Stimulated activated CD8-positive, alpha-beta memory T cell treated with anti-CD3 and anti-CD28 coated beads, Interleukin-2, amount 100 ng/mL, for 1 hour (primary cell): ENCODE measurements at places on chromosomes 13 and 19.

DNA sequence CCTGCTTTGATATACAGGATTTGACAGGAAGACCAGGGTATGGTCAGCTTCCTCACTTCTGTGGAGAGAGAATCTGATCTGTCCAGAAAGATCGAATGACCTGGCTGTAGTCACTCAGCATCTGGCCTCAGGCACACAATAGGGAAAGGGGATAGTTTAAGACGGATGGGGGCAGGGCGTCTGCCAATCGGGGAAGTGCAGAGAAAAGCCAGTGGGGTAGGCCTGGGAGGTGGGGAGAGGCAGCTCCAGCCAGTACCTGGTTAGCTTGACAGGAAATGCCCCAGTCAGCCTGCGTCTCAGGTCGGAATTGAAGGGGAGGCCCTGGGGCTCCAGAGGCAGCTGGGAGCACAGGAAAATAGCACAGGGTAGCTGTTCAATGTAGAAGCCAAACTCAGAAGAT lies 12.4 kb downstream of the ZNF444 start:
- no peak for DNase-seq

GRCh38 chr13:108948251-108948671 lies 318.9 kb downstream of the MYO16 start:
- no peak for DNase-seq

DNA sequence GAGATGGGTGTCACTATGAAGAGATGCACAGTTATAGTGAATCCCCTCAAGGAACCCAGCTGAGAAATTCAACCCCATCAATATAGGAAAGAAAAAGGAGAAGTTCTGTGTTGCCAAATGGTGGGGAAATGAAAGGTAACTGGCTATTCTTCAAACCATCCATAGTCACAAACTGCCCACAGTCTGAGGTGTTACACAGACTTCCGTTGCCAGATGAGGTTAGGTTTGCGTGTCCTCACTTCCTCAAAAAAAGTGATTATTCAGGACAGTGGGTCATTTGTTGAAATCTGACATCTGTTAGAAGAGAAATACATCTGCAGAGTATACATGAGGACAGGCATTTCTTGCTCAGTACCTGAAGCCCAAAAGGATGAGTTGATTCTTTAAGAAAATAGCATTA lies 9.0 kb downstream of the SIGLEC5 start:
- no peak for DNase-seq

- no peak for DNase-seq
Measured at GRCh38 chr13:39682788-39683187, 27.3 kb downstream of the COG6 start.

GRCh38 chr19:47309038-47309437 lies 623 bp upstream of the C5AR1 start:
- no peak for DNase-seq
